ENCODE measurements at places on chromosomes 7 and 10.

GRCh38 chr10:25125201-25125611 lies 49.6 kb upstream of the GPR158 start:
- no peak for DNase-seq

- no peak for DNase-seq
Measured at GRCh38 chr7:36075561-36075960, 77.5 kb upstream of the EEPD1 start.

GRCh38 chr10:42960491-42960990 lies 116.3 kb upstream of the RET start:
- no peak for DNase-seq

GRCh38 chr10:72796042-72796441 lies 97.5 kb upstream of the OIT3 start:
- no peak for DNase-seq

All from stimulated activated CD4-positive, alpha-beta T cell treated with anti-CD3 and anti-CD28 coated beads, Interleukin-12 subunit alpha, Interleukin-12 subunit beta, amount 100 ng/mL, for 4 hours (primary cell).